ENCODE measurements at places on chromosomes 13 and 19. TPM values are rescaled to one million over a fixed set of nuclear protein-coding genes. Genes with fewer than 3 reads are reported as not detected.

The KIR3DL2 gene
- 1.9 TPM for polyA plus RNA-seq

The RGS9BP gene
- polyA plus RNA-seq: 0.11 TPM

The ZSCAN1 gene
- not detected for polyA plus RNA-seq

The NCAN gene
- not detected for polyA plus RNA-seq

The LRRC4B gene
- polyA plus RNA-seq: not detected

The SAFB gene
- polyA plus RNA-seq: 110 TPM

The KRTDAP gene
- not detected for polyA plus RNA-seq

The NCCRP1 gene
- not detected for polyA plus RNA-seq

The WDFY2 gene
- 6.0 TPM for polyA plus RNA-seq

The JOSD2 gene
- 15.0 TPM for polyA plus RNA-seq

The ATP4A gene
- polyA plus RNA-seq: not detected

The C1QTNF9B gene
- polyA plus RNA-seq: not detected

The CEACAM19 gene
- polyA plus RNA-seq: not detected

The AP1M2 gene
- polyA plus RNA-seq: not detected

The ZNF763 gene
- polyA plus RNA-seq: 2.4 TPM

The LMTK3 gene
- polyA plus RNA-seq: not detected

The IGFL1 gene
- not detected for polyA plus RNA-seq

The CEACAM6 gene
- polyA plus RNA-seq: not detected

The CRX gene
- polyA plus RNA-seq: not detected

The BCAM gene
- polyA plus RNA-seq: not detected

The GGN gene
- polyA plus RNA-seq: not detected

The NLRP7 gene
- 1.4 TPM for polyA plus RNA-seq

The ZNF540 gene
- 5.1 TPM for polyA plus RNA-seq

The CCL25 gene
- polyA plus RNA-seq: 1.2 TPM

The SIGLEC12 gene
- 1.1 TPM for polyA plus RNA-seq

The PGLYRP2 gene
- polyA plus RNA-seq: not detected

The RLN3 gene
- polyA plus RNA-seq: 0.65 TPM

The REEP6 gene
- 0.24 TPM for polyA plus RNA-seq

The CD37 gene
- 754 TPM for polyA plus RNA-seq

The LPAR2 gene
- polyA plus RNA-seq: 14.3 TPM

The COL4A2 gene
- polyA plus RNA-seq: not detected

The HIPK4 gene
- 0.11 TPM for polyA plus RNA-seq

The LIM2 gene
- polyA plus RNA-seq: 0.24 TPM

The RNF17 gene
- not detected for polyA plus RNA-seq

The ZNF681 gene
- polyA plus RNA-seq: 4.6 TPM

The PSG2 gene
- polyA plus RNA-seq: not detected

The ZNF628 gene
- 0.34 TPM for polyA plus RNA-seq

The FGF21 gene
- polyA plus RNA-seq: not detected

The CEACAM8 gene
- not detected for polyA plus RNA-seq

The ATP7B gene
- polyA plus RNA-seq: not detected

The EHD2 gene
- not detected for polyA plus RNA-seq

The PTGIR gene
- 0.21 TPM for polyA plus RNA-seq

The FSD1 gene
- 0.58 TPM for polyA plus RNA-seq

The SERPINE3 gene
- polyA plus RNA-seq: not detected

The ZNF525 gene
- 12.4 TPM for polyA plus RNA-seq

The DACH1 gene
- polyA plus RNA-seq: not detected

The KIR2DL1 gene
- 0.36 TPM for polyA plus RNA-seq

The KLHL1 gene
- not detected for polyA plus RNA-seq

The C19orf33 gene
- 0.83 TPM for polyA plus RNA-seq

The SBK3 gene
- polyA plus RNA-seq: not detected

The TSPAN16 gene
- polyA plus RNA-seq: not detected

The TYROBP gene
- 13.7 TPM for polyA plus RNA-seq
